NCI-H2081 treated with DMSO at 0.1 percent for 48 hours (cell line): ENCODE measurements at places on chromosomes 12 and 14.

DNA sequence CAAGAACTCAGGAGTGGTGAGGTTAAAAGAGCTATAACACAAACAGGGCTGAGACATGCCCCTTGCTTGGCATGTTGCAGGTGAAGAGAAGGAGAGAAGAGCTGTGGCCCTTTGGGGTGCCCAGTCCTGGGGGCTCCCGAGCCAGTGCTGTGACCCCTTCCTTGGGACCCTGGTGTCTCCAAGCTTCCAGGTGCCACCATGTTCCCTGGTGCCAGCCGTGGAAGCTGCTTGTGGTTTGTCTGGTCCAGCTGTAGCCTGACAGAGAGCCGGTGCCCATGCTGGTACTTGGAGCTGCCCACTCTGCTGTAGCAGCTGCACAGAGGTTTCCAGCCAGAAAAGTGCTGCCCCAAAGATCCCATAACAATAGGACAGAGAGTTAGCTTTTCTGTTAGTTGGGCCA is 159.2 kb upstream of the SLC38A2 start:
- DNase-seq = no peak

DNA sequence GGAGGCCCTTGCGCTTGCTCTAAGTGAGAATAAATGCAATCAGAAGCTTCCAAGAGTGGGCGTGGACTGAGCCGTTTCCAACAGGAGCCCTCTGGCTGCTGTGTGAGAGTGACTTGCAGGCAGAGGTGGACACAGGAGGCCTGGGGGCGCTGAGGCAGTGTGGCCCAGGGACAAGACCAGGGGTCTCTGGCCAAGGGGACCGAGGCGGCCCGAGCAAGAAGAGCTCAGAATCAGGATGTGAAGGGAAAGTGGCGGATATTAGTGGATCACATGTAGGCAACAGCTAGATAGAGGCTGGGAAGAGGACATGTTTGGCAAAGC is 8.6 kb downstream of the RIMBP2 start:
- no peak for DNase-seq

DNA sequence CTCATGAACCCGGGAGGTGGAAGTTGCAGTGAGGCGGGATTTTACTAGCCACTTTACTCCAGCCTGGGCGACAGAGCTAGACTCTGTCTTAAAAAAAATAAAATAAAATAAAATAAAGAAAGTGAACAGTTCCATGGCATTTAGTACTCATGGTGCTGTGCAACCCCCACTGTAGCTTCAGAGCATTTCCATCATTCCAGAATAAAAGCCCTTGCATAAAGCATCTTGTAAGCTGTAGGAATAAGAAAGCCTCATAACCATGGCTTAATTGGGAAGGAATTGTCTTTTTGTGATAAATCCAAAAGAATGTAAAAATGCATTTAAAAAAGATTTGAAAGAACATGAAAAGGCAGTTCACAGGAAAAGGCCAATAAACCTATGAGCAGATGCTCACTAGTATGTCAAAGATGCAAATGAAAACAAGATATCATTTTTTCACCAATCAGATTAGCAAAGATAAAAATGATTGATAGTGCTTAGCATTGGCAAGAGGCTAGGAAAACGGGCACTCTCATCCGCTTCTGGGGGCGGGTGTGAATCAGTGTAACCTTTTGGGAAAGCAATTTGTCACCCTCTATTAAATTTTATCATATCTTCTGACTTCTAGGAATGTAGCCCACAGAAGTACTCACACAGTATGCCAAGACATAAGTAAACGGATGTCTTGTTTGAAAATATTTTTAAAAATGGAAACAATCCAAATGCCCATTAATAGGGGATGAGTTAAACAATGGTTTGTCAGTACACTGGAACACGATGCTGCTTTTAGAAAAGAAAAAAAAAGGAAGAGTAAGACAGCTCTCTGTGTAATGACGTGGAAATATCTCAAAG is 46.6 kb downstream of the CFAP251 start:
- no peak for DNase-seq

- DNase-seq = no peak
Observed at GRCh38 chr14:45181329-45181728, 45.6 kb downstream of the FANCM start.

DNA sequence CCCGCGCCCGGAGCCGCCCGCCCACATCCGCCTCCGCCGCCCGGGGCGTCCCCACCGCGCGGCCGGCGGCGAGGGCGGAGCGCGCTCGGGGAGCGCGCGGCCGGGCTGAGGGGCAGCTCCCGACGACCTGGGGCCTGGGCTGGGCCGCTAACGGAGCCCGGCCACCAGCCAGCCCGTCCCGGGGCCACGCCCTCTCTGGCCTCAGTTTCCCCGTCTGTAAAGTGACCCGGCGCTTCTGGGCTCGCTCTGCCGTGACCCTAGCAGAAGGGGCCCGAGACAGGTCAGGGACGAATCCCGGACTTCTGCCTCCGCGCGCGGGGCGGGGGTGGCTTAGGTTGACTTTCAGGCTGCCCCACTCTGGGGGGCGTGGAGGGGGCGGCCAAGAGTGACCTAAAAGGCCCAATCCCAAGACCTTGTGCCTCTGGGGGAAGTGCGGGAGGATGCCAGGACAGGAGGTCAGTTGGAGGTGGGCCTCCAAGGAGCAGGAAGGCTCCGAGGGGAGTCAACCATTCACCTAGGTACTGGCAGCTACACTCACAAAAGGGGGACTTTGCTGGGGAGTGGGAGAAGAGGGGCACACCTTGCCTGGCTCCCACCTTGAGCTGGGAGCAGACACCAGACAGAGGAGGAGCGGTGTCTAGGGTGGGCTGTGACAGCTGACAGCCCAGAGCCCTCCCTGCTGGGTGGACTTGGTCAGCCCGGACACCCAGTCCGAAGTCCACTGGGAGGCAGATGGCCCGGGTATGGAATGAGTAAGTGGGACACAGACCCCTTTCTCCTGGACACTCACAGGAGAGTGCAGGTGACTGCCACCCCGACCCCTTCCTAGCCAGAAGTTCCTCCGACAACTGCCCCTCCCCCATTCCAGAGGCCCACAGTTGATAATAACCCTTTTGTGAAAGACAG is 486 bp upstream of the AKT1 start:
- no peak for DNase-seq
